ENCODE measurements at places on chromosomes 2 and 18. TPM values are rescaled to one million over a fixed set of nuclear protein-coding genes. Genes with fewer than 3 reads are reported as not detected.

The SFTPB gene
- 1.9 TPM for total RNA-seq

The SH3RF3 gene
- 21.8 TPM for total RNA-seq

The KRTCAP3 gene
- total RNA-seq = not detected

The CRYGD gene
- not detected for total RNA-seq

The ADRA2B gene
- total RNA-seq = not detected

The SLC19A3 gene
- 1.0 TPM for total RNA-seq

The C2orf69 gene
- total RNA-seq = 10.3 TPM

The GALNT13 gene
- total RNA-seq = 0.78 TPM

The FBXO11 gene
- total RNA-seq = 29.6 TPM

The STK17B gene
- total RNA-seq = 16.9 TPM

The UCN gene
- total RNA-seq = 1.0 TPM

The ABHD1 gene
- total RNA-seq = not detected

The RUFY4 gene
- not detected for total RNA-seq

The RIF1 gene
- total RNA-seq = 24.1 TPM

The IGFBP5 gene
- total RNA-seq = 1,071 TPM

The CAPN14 gene
- total RNA-seq = not detected

The LIMS3 gene
- total RNA-seq = 0.48 TPM

The SPATA3 gene
- total RNA-seq = not detected

The REEP1 gene
- 0.40 TPM for total RNA-seq

The PARD6G gene
- 5.9 TPM for total RNA-seq

The IL1R1 gene
- 30.5 TPM for total RNA-seq

The SLC5A7 gene
- total RNA-seq = not detected

The INSIG2 gene
- 12.2 TPM for total RNA-seq

The C1QL2 gene
- not detected for total RNA-seq

The VWC2L gene
- total RNA-seq = not detected

The C2orf72 gene
- total RNA-seq = 0.26 TPM

The GALNT14 gene
- total RNA-seq = 0.56 TPM

The CCDC85A gene
- total RNA-seq = not detected

The PLGLB2 gene
- 0.32 TPM for total RNA-seq

The TMEM169 gene
- total RNA-seq = 0.16 TPM

The FHOD3 gene
- total RNA-seq = 4.9 TPM

The HOXD8 gene
- total RNA-seq = not detected

The AQP12A gene
- total RNA-seq = not detected

The ARHGAP25 gene
- total RNA-seq = 1.4 TPM

The TUBA4B gene
- not detected for total RNA-seq

The NPPC gene
- total RNA-seq = not detected

The HOXD3 gene
- total RNA-seq = not detected

The TMEM182 gene
- total RNA-seq = 2.6 TPM

The KCNG2 gene
- total RNA-seq = 4.7 TPM

The CREG2 gene
- total RNA-seq = 0.91 TPM

The ADGRF3 gene
- not detected for total RNA-seq

The ACMSD gene
- not detected for total RNA-seq

The SERPINB13 gene
- not detected for total RNA-seq

Data from epithelial cell of alveolus of lung (primary cell).